ENCODE measurements at places on chromosomes 3 and 15. TPM values are rescaled to one million over a fixed set of nuclear protein-coding genes. Genes with fewer than 3 reads are reported as not detected.

DNA sequence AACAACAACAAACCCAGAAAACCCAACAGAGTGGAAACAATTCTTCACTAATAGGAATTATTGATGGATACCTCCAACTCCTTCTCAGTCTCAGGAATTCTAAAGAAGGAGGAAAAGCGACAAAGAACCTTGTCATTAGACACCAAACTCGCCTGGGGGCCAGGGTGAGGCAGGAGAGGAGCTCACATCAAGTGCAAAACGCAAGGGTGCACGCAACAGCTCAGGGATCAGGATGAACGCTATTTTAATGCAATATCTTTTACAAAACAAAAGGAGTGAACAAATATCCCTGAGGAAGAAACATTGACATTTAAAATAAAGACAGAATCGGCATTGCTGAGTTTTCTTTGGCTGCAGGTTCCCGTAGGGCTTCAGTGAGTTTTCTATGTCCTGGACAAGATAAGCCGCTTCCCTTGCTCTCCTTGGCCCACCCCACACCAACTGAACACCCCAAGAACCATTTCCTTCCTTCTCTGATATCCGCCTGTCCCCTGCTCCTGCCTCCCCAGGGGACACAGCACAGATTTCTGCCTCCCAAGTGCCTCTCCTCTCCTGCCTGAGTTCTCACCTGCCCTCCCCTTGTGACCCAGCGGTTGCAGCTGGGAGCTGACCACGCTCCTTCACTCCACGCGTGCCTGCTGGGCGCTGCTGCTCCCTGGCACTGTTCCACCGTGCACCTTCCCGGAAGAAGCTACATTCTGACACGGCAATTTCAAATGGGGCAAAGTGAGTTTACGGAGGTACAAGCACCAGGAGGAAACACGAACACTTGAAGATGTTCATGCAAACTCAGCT is 63.0 kb downstream of the ATP10A start:
- no peak for DNase-seq

DNA sequence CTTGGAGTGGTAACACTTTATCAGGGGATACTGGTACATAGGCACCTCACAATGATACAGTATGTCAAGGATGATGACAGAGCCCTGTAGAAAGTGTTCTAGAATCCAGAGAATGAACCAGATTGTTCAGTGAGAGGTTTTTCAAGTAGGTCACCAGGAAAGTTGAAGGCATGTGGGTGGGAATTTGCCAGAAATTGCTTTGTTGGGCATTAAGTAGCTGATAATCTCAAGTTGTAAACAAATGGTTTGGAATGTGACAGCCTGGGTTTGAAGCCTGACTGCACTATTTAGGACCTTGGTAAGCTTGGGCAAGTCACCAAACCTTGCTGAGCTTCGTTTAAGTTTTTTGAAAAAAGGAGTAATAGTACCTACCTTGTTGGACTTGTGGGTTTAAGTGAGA is 12.5 kb downstream of the SLC35G2 start:
- no peak for DNase-seq

DNA sequence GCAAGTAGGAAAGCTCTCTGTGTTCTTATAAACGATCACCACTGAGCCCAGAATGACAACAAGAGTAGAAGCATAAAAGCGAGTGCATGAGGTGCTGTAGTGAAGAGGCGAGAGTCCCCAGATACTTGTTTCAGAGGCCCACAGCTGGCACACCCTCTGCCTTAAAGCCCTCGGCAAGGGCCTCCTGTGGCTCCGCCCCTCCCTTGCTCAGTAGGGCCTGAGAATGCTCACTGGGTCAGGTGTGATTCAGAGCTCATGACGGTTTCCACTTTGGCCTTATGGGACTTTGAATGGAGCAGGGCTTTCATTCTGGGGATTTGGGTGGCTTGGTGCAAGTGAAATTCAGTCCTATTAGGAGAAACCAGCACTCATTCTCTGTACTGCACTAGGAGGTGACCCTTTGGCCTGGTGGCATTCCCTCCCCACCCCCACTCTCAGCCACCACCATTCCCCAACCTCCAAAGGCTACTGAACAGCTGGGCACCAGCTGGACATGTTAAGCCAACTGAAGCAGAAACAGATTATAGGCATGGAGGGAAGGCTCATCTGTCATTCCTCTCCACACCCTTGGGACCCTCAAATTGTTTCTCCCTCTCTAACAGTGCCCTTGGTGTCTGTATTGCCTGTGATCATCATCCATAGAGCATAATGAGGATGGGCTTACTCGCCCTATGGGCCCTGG is 109.6 kb upstream of the CTDSPL start:
- no peak for DNase-seq

DNA sequence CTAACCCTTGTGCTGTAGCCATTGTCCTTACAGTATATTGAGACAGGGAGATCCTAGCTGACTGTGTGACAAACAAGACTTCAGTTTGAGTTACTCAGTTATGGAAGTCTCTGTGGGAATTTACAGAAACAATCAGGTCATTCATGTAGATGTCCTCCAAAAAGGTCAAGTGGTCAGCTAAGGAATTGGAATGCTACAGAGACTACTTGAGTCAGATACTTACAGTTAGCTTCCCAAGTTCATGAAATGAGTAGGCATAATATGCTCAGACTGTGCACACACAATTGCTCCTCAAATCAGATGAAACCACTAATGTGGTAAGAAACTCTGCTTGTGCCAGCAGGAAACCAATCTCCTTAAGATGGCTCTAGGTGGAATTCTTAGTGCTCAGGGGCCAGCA is 985.7 kb downstream of the NSUN3 start:
- DNase-seq: no peak

DNA sequence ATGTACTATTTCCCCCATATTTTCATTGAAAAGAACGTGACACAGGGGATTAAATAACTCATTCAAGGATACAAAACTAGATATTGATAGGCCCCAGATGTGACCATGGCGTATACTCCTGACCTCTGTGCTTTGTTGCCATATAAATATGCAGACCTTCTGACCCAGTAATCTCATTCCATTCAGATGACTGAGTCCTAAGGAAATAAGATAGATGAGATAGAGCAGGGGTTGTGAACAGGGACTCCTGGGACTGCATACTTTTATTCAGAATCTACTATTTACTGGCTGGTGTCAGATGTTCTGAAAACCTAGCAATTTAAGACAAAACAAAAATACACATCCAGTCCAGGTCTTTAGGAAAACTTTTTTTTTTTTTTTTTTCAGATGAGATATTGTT is 139.2 kb upstream of the MANF start:
- no peak for DNase-seq

GRCh38 chr3:79187426-79187825 is 580.4 kb downstream of the ROBO1 start:
- DNase-seq: no peak

GRCh38 chr3:68912376-68912775 is 20.0 kb downstream of the TAFA4 start:
- no peak for DNase-seq

- DNase-seq: no peak
Observed at GRCh38 chr3:9173445-9173844, 76.0 kb downstream of the SRGAP3 start.

DNA sequence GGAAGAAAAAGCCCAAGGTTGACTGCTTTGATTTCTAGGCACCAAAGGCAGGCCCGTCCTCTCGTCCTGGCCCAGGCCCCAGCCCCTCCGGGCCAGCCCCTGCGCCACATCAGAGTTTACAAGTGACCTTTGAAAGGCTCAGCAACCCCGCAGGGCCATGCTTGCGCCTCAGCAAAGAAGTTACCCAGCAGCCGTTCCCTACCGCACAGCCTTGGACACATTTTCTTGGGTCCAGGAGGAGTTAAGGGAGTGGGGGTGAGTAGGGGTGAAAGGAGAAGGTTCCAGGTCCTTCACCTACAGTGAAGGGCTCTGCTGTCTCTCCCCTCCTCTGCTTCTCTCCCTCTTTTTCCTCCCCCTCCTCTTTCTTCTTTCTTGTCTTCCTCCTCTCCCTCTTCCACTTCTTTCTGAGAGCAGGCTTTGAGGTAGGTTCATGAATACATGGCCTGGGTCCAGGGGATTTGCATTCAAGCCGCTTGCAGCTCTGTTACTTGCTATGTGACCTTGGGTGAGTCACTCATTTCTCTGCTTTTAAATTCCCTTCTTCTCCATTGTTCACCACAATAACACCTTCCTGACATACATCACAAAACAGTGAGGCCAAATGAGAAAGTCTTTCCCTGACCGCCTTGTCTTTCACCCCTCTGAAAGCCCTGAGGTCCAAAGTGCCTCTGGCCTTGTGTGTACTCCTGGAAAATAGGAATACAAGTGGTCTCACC is 223.3 kb upstream of the TPRG1 start:
- DNase-seq: no peak

GRCh38 chr3:73727117-73727821 is 102.5 kb upstream of the PDZRN3 start:
- no peak for DNase-seq

DNA sequence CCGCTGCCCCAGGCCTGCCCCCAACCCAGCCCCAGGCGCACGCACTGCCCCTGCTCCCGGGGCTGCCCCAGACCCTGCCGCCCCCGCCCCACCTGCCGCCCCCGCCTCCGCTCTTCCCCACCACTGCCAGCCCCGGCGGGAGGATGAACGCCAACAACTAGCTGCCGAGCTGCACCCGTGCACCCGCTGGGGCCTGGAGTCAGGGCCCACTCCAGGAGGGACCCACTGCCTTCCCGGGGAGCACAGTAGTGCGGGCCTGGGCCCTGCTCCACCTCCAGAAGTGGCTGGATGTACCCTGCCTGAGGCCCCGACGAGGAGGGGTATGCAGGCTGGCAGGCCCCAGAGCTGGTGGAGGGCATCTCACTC is 10.9 kb downstream of the ZBTB47 start:
- no peak for DNase-seq

DNA sequence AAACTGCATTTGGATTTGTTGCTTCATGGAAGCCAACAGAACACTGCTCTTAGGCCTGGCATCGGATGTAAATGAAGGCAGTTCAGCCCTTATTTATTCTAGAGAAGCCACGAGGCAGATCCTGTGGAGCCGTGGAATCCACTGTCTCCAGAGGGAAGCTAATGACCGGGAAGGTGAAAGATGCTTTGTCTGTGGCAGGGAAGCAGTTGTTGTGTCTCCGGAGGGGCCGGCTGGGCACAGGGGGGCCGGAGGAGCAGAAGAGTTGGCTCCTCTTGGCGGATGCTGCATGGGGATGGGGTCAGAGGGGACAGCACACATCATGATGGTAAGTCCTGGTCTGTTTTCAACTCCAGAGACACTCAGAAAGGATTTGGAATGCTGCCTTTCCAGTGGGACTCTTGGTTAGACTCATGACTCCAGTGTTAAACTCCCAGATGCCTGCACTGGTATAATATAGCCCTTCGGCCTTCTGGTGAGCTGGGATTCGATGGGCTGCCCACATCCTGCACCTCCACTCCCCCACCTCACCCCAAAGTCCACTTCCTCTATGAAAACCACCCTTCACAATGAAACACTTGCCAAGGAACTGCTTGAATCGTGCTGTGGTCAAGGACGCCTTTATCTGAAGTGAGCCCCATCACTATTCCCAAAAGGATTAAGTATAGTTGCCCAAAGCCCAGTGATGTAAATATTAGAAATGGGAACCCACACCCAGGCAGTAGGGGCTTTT is 33.6 kb downstream of the TPM1 start:
- DNase-seq: no peak

- DNase-seq: no peak
Observed at GRCh38 chr3:165895919-165896318, 58.7 kb upstream of the BCHE start.

DNA sequence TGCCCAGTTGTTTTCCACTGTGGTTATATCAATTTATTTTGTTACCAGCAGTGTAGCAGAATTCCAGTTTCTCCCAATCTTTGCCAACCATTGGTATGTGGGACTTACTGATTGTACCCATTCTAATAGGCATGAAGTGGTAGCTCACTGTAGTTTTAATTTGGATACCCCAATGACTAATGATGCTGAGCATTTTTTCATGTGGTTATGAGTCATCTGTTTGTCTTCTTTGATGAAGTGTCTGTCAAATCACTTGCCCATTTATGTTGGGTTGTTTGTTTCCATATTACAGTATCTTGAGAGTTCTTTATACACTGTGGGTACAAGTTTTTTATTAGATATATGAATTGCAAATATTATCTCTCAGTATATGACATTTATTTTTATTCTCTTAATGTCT is 644.3 kb downstream of the NR2F2 start:
- DNase-seq: no peak

DNA sequence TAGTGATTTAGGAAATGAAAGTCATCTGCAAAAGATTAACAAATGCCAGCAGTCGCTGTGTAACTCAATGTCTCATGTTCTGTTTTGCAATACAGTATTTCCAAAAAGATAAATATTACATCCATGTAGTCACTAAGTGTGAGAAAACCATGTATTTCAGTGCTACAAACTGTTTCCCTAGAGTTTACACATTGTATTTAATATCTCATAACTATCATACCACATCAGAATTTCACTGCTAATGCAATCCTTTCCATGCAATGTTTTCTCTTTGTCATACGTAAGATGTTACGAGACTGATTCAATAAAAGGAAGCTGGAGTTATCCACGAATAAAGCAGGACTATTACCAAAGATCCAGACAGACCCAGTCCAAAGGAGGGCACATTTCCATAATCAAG is 269.4 kb downstream of the GBE1 start:
- no peak for DNase-seq

DNA sequence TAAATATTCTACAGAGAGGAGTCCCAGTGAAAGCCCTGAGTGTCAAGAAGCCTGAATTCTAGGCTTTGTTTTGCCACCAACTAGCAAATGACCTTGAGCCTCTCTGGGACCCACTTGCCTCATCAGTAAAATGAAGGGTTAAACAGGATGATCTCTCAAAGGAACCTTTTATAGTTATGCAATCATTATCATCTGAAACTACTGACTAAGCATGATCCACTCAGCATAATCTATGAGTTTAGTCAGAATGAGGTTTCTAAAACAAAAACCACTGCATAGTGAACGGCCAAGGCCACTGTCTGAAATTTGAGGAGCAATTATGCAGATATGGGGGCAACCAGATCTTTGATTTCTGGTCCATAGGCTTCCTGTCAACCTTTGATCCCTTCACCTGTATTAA is 319.0 kb downstream of the MECOM start:
- no peak for DNase-seq

DNA sequence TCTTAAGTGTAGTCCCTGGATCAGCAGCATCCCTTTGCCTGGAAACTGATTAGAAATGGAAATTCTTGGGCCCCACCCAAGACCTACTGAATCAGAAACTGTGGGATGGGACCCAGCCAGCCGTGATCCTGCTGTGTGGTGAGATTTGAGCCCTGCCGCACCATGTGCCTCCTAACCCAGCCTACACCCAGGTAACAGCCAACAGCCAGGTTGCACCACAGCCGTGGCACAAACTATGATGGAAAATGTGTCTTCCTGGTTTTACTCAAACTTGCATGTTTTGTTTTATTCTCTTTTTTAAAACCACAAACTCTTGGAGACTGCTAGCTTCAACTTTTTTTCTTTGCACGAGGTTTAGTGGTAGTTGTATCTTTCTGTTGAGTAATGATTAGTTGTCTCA is 2.6 kb downstream of the LIMD1 start:
- no peak for DNase-seq

The ATG3 gene
- total RNA-seq: 74.5 TPM

The LRRC34 gene
- 4.7 TPM for total RNA-seq

The TERC gene
- total RNA-seq: 4.6 TPM

The ARHGEF26 gene
- 0.02 TPM for total RNA-seq
